Right lung (tissue), 10 donors: ENCODE measurements at places on chromosomes 16 and 17.

- no peak for DNase-seq
These were observed 36.3 kb downstream of the GAS7 start for GRCh38 chr17:10162096-10162495.

- DNase-seq, result no peak
These were observed 592 bp upstream of the NUFIP2 start for GRCh38 chr17:29294580-29294900.

GRCh38 chr16:67672739-67673662 is 6.4 kb downstream of the C16orf86 start:
- DNase-seq, result no peak

DNA sequence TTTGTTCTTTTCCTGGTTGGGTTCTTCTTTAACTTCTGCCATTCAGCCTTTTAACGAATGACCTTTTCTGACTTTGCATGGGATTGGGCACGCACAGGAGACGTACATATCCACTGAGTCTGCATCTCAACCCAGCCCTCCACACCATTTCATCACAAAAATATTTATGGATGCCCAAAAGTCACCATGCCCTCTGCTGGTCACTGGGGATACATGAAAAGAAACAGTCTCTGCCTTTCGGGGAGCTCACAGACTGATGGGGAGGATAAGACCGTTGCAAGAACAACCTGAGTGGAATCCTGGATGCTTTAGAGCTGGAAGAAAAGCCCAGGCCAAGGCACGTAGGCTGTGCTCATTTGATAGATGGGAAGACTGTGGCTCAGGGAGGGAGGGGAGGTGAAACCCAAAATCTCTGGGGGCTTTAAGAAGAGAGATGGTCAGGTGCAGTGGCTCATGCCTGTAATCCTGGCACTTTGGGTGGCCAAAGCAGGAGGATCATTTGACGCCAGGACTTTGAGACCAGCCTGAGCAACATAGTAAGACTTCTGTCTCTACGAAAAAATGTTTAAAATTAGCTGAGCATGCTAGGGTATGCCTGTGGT is 7.9 kb upstream of the MT2A start:
- DNase-seq, result no peak

DNA sequence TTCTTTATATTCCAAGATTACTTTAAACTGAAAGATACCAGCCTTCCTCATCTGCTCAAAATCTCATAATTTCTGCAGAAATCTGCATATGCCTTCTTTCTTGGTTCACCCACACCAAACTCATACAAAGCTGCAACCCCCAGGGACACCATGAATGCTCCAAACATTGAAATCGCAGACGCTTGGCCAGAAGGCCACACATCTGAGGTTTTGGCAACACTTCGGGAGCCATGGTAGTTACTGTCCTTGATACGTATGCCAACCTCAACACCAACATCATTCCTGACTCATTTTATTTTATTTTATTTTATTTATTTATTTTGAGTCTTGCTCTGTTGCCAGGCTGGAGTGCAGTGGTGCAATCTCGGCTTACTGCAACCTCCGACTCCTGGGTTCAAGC is 11.8 kb downstream of the GSPT1 start:
- no peak for DNase-seq

DNA sequence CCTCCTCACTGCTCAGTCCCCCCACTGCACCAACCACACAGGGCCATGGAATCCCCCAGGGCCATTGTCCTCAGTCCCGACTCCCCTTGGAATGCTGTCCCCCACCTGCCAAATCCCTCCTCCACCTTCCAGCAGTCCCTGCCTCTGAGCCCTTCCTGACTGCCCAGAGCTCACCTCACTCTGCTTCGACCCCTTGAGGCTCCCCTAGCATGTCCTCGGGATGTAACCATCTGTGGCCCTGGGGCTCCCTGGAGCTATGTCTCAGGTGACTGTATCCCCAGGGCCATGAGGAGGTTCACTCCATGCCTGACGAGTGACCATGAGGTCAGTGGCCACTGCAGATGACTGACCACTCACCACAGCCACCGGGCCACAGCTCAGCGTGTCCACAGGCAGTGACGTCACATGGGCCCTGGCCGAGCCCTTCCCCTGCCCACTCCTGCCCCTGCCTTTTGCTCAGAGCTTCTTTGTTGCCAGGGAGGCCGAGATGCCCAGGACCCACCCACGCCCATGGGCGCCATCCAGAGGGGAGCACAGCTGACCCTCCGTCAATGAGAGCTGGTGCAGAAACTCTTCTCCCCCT is 7.7 kb upstream of the PIEZO1 start:
- no peak for DNase-seq

DNA sequence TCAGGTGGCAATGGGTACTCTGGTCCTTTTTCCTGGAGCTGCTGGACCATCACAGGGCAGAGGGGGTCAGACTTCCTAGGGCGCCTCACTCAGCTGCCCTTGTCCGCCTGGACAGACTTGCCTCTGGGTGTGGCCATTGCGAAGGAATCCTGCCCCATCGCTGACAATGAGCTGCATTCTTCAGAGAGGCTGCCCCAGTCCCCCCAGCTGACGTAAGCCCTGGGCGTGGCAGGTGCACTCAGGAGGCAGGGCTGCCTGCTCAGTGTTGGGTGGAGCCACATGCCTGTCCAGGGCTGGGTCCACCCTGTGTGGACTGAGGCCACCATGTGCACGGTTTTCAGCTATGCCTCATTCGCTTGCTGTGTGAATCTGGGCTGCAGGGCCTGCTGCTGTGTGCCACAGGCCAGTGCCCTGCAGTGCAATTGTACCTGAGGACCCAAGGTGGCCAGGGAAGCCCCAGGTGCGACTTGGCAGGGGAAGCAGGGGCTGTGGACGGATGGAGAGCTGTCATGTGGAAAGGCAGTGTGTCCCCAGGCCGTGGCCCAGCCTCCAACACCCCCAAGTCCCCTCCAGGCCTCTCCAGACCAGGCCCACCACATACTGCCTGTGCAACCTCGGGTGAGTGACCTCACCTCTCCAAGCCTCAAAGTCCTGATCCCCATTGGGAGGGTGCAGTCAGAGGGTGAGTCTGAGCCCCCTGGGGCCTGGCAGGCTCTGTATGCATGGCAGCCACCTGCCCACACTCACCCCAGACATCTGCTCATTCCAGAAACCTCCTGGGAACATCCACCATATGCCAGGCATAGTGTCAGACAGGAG is 14.0 kb upstream of the MPRIP start:
- no peak for DNase-seq

GRCh38 chr17:37327341-37328090 is 48.3 kb upstream of the C17orf78 start:
- DNase-seq, result no peak

DNA sequence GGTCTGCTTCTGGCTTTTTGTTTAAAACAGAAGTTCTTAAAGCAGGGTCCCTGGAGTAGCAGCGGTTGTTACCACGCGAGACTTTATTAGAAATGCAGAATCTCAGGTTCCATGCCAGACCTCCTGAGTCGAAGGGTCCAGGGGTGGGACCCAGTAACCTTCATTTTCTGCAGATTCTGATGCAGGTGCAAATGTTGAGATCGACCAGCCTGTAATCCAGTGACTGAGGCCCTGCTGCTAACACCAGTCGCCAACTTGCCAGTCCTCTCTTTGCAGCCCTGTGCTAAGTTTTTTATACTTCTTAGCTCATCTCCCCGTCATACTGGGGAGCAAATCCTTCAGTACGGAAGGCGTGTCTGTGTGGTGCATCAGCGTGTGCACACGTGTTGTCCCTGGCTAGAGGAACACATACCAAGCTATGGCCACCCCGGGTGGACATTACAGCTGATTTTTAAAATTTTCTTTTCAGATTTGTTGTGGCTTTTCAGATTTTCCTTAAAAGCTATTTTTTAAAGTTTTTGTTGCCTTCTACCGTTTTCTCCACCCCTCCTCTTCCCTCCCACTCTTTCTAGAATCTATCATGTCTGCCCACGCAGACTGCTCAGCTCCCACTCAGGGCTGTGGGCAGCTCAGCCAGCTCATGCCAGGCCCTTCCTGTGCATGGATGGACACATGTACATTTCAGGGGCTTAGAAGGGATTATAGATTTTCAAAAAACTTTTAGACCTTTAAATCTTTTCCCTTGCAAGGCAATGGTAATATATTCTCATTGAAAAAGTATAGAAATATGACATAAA is 57.7 kb downstream of the MEAK7 start:
- DNase-seq, result no peak

- DNase-seq, result no peak
These were observed 101.5 kb upstream of the IRX6 start for GRCh38 chr16:55222486-55222885.

DNA sequence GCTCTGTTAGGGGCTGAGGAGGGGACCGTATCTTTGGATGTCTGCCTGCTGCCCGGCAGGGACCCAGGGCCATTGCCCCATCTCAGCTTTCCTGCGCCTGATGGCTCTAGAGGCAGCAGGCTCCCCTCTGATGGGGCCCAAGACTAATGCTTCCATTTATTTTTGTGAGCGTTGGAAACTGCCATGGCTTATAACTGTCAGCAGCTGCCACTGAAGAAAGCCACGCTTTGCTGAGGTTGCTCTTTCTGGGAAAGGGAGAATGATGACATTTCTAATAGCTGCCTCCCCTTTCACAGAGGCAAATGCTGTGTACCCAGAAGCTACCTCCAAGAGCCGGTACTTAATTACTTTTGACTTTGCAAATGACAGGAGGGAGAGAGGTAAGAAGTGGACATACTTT is 103.8 kb downstream of the HAPSTR1 start:
- peak; percentile 64 for DNase-seq

GRCh38 chr17:30244853-30245385 is 9.4 kb upstream of the SLC6A4 start:
- no peak for DNase-seq

- DNase-seq, result no peak
These were observed 128.1 kb upstream of the HS3ST4 start for GRCh38 chr16:25563700-25564099.

DNA sequence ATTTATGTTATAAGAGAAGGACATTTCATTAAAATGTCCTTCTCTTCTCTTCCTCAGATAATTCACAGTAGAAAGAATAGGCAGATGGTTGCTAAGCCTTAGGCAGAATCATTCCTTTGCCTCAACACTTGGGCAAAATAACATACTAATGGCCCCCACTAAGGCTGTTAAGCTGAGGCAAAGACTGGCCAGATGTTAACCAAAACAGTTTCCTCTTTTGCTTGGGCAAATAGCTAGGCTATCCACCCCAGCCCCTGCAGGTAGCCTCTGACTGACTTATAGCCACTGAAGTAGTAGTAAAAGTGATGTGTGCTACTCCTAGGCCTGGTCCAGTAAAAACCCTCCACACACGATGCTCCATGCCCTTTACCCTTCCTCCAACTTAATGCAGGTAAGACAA is 55.2 kb downstream of the SPAG9 start:
- DNase-seq, result no peak

DNA sequence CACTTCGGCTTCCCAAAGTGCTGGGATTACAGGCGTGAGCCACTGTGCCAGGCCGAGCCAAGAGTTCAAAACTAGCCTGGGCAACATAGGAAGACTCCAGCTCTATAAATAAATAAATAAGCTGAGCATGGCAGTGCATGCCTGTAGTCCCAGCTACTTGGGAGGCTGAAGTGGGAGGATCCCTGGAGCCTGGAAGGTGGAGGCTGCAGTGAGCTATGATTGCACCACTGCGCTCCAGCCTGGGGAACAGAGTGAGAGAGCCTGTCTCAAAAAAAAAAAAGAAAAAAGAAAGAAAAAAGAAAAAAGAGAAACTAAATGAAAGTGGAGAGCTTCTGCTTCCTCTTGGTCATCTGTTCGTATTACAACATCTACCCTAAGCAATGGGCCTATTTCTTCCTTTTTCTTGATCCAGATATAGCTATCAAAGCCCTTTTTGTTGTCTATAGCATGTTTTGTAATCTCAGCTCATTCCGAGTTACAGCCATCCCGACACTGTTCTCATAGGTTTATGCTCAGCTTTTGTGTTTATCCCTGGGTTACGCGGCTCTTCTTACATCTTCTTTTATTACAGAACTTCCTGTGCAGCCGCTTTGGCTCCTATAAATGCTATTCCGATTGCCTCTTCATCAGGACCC is 14.1 kb upstream of the MAPK3 start:
- DNase-seq, result no peak

- DNase-seq, result peak; percentile 50
These were observed 10.1 kb downstream of the THRA start for GRCh38 chr17:40072735-40073346.

GRCh38 chr17:13594310-13594709 is 7.4 kb downstream of the HS3ST3A1 start:
- DNase-seq, result no peak

GRCh38 chr16:64627288-64627687 is 494.6 kb downstream of the CDH11 start:
- no peak for DNase-seq

DNA sequence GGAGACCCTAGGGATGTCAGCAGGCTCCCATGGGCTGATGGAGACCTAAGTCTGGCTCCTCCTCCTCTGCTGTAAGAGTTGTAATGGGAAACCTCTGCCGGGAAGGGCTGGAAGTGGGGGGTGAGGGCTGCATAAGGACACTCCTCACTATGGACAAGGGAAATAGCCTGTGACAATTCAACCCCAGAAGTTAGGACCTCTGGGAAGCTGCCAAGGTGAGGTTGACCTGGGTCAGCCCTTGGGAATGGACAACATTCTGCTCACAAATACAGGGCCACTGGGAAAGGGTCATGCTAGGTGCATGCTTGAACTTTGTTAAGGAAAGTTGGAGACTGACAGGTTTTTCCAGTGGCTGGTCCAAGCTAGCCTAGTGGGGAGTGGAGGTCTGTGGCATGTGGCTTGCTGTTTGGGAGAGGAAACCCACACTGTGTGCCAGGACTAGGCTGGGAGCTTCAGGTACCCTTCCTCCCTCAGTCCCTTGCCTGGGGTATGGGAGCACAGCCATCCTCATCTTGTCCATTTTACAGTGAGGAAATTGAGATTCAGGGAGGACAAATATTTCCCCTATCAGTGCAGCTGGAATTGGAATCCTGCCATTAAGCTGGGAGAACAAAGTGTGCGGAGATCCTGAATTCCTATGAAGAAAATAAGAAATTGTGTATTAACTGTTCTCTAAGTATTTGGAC is 190.4 kb downstream of the SALL1 start:
- DNase-seq, result no peak

GRCh38 chr17:82049106-82049505 is 2.5 kb downstream of the RFNG start:
- DNase-seq, result no peak

- DNase-seq, result peak; percentile 52
These were observed 42.5 kb upstream of the RASD1 start for GRCh38 chr17:17538417-17539391.

DNA sequence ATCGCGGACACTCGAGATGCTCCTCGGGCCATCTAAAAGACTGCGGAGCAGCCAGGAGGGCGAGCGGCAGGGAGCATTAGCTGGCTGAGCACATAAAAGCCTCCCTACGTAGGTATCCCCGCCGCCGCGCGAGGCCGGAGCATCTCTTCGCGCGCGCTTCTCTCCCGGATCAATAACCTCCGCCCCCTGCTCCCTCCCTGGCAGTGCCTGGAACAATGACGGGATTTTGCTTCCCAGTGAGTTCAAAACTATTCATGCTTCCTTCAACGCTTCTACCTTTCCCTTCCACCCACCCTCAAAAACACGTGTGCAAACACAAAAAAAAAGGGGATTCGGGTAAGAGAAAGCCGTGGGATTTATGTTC is 984 bp downstream of the CENPV start:
- no peak for DNase-seq

- DNase-seq, result no peak
These were observed 318.7 kb downstream of the CPPED1 start for GRCh38 chr16:12484972-12485371.
